Right kidney (tissue), 9 donors: ENCODE measurements at places on chromosomes 3 and 15.

DNA sequence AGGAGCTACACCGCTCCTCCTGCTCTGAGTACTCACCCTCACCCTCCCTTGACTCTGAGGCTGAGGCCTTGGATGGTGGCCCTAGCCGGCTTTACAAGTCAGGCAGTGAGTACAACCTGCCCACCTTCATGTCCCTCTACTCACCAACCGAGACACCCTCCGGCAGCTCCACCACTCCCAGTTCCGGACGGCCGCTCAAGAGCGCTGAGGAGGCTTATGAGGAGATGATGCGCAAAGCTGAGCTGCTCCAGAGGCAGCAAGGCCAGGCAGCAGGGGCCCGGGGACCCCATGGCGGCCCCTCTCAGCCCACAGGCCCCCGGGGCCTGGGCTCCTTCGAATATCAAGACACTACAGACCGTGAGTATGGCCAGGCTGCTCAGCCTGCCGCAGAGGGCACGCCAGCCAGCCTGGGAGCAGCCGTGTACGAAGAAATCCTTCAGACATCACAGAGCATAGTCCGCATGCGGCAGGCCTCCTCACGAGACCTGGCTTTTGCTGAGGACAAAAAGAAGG lies 21.2 kb upstream of the APEH start:
- DNase-seq = peak; percentile 37

DNA sequence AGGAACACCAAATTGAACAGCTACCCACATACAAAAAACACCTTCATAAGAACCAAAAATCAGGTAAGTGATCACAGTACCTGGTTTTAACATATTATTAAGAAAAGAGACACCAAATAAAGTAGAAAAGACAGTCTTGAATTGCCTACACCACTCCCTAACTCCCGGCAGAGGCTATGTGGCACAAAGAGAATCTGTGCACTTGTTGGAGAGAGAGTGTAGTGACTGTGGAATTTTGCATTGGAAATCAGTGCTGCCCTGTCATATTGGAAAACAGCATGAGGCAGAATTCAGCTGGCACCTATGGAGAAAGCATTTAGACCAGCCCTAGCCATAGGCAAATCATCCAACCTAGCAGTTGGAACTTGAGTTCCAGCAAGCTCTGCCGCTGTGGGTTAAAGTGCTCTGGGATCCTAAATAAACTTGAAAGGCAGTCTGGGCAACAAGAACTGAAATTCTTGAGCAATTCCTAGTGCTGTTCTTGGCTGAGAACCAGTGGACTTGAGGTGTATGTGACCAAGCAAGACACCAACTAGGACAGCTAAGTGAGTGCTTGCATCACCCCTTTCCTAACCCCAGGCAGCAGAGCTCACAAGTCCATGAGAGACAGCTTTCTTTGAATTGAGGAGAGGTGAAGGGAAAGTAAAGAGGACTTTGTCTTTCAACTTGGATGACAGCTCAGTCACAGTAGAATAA lies 969.6 kb upstream of the ALCAM start:
- DNase-seq = no peak

DNA sequence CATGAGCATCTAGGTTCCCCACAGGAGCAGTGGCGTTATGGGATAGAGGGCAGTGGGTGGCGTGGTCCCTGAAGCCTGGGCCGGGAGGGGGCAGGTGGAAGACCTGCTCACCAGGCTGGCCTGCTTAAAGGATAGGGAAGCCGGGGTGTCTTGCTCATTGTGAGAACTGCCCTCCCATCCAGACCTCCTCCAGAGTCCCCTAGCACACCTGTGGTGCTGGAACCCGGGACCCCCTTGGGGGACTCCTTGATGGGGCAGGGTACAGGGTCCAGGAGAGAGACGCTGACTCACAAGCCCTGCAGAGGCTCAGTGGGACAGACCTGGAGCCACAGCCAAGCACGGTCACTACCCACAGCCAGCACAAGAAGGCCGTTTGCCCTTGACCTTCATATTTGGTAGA lies 2.8 kb upstream of the RHCG start:
- no peak for DNase-seq

GRCh38 chr3:118978393-118978758 lies 56.3 kb downstream of the IGSF11 start:
- DNase-seq = no peak

GRCh38 chr3:108448593-108448992 lies 61.8 kb downstream of the MYH15 start:
- DNase-seq = no peak

DNA sequence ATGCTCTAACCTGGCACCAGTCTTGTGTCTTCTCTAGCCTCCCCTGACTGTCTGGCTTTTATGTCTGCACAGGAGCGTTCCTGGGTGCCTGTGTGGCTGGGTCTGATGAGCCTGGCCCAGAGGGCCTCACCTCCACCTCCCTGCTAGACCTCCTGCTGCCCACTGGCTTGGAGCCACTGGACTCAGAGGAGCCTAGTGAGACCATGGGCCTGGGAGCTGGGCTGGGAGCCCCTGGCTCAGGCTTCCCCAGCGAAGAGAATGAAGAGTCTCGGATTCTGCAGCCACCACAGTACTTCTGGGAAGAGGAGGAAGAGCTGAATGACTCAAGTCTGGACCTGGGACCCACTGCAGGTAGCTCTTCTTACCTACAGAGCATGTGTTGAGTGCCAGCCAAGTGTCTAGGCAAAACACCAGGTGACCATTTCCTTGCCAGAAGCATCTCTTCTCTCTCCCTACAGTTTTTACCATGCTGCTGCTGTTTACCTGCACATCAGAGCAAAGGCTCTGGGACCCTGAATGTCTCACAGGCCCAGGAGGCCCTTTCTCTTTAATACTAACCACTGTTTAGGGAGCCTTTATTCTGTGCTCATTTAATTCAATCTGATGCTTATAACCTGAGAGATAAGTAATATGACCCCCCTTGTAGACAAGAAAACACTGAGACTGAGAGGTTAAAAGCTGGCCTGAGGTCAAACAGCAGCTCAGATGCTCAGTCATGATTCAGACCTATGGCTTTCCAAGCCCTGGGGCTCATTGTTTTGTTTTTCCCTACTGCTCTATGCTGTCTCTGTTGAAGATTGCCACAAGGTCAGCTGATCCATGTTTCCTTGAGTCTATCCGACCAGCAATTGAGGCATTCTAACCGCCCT lies 10.4 kb downstream of the PODXL2 start:
- no peak for DNase-seq

- DNase-seq = no peak
These were observed 136.5 kb downstream of the RORA start for GRCh38 chr15:61092361-61093157.

GRCh38 chr3:146337991-146338390 lies 87.1 kb upstream of the PLSCR4 start:
- DNase-seq = no peak

- DNase-seq = no peak
These were observed 19.5 kb downstream of the NFKBIZ start for GRCh38 chr3:101868534-101869464.

GRCh38 chr3:107315141-107315540 lies 62.1 kb upstream of the CCDC54 start:
- no peak for DNase-seq
